ENCODE measurements at places on chromosomes 16 and 17. TPM values are rescaled to one million over a fixed set of nuclear protein-coding genes. Genes with fewer than 3 reads are reported as not detected.

Gene TRAPPC1
- 23.2 TPM for total RNA-seq

Gene CLTC
- 312 TPM for total RNA-seq

Gene LRRC46
- not detected for total RNA-seq

Gene CIBAR2
- total RNA-seq: not detected

Gene SLFN14
- not detected for total RNA-seq

Gene LDHD
- total RNA-seq: 0.72 TPM

Gene ETV4
- total RNA-seq: 5.1 TPM

Gene EVPLL
- 4.0 TPM for total RNA-seq

Gene PRM3
- not detected for total RNA-seq

Gene DPEP2
- not detected for total RNA-seq

Gene SPATA20
- total RNA-seq: 27.9 TPM

Gene ZP2
- total RNA-seq: not detected

Gene SNRNP25
- total RNA-seq: 12.0 TPM

Gene HBM
- not detected for total RNA-seq

Gene SNAI3
- total RNA-seq: not detected

Gene KRT40
- not detected for total RNA-seq

Gene YBX2
- total RNA-seq: 0.43 TPM

Gene SLC12A3
- 0.96 TPM for total RNA-seq

Data from tracheal epithelial cell (primary cell).